ENCODE measurements at places on chromosomes 7 and 10.

GRCh38 chr7:4052130-4052529, 630.0 kb upstream of the FOXK1 start:
- DNase-seq = no peak

DNA sequence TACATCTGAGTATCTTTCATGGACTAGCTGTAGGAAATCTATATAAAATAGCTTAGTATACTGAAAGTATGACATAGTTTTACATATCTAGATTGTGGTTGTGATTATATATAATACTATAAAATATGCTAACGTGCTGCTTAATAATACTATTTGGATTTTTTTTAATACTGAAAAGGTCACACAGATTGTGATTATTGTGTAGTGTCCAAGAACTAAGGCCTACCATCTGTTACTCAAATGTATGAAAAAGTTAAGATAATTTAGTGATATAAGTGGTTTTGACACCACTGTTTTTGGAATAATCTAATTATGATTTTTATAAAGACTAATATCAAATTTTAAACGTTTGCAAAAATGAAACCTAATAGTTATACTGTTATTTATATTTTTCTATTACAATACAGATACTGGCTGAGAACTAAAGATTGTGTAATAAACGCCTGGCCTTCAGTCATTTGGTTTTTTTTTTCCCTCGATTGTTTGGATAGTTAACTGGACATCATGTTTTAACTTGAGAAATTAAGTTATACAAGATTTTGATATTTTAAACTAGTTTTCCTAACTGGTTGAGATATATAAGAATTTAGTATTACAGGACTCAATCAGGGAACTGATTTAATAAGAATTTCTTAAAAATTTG, 12.6 kb downstream of the PTEN start:
- DNase-seq = no peak

GRCh38 chr10:48659790-48660189, 24.9 kb upstream of the WDFY4 start:
- no peak for DNase-seq

DNA sequence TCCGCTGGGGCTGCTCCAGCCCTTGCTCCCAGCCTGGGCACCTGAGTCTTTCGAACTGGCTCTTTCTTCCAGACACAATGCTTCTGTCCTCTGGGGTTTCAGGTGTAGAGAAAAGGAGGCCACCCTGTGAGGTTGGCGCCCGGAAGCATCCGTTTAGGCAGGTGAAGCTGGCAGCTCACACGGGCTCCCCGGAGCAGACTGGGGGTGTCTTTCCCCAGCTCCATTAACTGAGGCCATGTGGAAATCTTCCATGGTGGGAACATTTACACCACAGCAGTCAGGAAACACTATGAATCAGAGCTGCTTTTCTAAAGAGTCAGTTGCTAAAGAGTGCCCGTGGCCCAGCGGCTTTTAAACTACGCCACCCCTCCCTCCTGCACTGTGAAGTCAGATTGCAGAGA, 29.2 kb downstream of the PRKAG2 start:
- DNase-seq = no peak

GRCh38 chr10:119754936-119755335, 29.1 kb downstream of the INPP5F start:
- no peak for DNase-seq
